ENCODE measurements at places on chromosomes 1 and 21. TPM values are rescaled to one million over a fixed set of nuclear protein-coding genes. Genes with fewer than 3 reads are reported as not detected.

PLA2G2C gene
- not detected for polyA plus RNA-seq

ZFP69 gene
- polyA plus RNA-seq, result 2.5 TPM

- DNase-seq, result no peak
These were observed 118.1 kb upstream of the SGIP1 start for GRCh38 chr1:66415866-66416265.

DNA sequence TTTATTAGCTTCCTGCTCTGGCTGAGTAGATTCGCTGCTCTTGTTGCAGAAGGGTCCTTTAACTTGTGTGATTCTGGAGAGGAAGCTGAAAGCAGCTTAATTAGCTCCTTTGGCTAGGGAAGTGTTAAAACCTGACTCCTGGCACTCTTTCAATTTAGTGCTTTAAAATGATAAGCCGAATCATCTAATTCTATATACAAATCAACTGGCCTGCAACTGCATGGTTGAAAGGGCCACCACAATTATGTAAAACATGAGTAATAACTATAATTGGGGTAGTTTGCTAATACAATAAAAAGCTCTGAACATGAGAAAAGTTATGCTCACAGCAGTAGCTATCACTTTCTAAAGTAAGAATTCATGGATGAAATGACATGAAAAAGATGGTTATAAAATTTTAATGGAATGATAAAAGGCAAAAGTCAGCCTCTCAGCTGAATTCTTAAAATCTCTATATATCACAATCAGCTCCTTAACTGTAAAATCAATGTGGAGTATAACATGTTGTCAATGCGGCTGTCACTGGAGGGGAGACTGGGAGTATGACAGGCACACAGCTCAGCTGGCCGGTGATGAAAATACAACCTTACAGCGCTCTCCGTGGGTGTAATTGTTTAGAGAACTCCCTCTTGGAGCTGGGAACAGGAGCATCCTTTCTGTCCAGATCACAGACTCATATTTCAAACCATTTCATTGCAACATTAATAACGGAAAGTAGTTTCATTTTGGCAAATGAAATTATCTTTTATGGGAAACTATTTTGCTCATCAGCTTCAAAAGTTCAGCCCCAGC, 324.4 kb downstream of the KCTD3 start:
- DNase-seq, result no peak

DNA sequence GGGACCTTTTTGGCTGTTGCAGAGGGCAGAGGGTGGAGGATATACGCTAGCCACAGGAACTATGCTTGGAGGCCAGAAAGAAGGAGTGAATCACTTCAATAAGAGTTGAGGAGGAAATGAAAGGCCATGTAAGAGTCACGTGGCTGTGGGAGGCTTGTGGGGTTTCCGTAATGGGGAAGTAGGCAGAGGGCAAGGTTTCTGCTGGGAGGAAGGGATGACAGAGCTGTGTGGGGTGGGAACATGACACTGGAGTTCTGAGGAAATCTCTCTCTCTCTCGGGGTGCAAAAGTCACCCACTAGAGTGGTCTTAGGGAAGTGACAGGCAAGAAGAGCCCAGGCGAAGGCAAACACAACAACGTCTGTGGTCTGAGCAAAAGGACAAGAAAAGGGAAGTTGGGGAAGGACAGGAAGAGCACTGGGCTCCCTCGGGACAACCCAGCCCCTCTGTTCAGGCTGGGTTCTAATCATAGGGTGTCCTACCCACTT, 3.9 kb upstream of the CD1C start:
- DNase-seq, result peak; percentile 74

KRTAP7-1 gene
- not detected for polyA plus RNA-seq

- no peak for DNase-seq
These were observed 41.9 kb downstream of the NEK2 start for GRCh38 chr1:211633524-211633846.

PYGO2 gene
- polyA plus RNA-seq, result 13.6 TPM

C1orf94 gene
- not detected for polyA plus RNA-seq

- DNase-seq, result no peak
These were observed 36.8 kb downstream of the MAB21L3 start for GRCh38 chr1:116147972-116148371.

GRCh38 chr1:216626394-216627067, 96.7 kb downstream of the ESRRG start:
- DNase-seq, result no peak

GRCh38 chr1:94532077-94532476, 9.5 kb downstream of the F3 start:
- DNase-seq, result no peak

DNA sequence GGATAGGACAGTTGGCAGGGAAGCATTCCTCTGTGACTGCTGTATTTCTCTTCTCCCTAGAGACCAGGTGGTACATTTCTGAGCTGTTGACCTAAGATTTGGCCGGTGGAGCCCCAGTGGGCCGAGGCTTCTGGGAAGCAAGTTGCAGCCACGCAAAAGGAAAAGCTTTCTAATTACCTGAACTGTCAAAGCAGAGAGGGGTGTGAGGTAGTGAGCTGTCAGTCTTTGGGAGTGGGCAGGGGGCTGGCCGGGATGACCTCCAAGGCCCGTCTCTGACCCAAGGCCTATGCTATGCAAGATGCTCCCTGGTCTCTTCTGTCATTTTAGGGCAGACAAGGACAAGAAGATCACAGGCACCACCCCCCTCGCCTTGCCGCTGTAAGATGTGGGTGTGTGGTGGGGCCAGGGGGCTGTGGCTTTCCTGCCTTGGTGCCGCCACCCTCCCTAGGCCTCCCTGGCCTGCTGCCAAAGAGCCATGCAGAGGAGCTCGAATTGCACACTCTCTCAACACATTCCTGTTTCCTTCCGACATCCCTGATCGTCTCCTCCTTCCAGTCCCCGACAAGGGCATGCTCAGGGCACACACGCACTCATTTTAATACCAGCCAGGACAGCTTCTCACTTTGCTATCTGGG, 7.7 kb downstream of the PADI1 start:
- no peak for DNase-seq

DNA sequence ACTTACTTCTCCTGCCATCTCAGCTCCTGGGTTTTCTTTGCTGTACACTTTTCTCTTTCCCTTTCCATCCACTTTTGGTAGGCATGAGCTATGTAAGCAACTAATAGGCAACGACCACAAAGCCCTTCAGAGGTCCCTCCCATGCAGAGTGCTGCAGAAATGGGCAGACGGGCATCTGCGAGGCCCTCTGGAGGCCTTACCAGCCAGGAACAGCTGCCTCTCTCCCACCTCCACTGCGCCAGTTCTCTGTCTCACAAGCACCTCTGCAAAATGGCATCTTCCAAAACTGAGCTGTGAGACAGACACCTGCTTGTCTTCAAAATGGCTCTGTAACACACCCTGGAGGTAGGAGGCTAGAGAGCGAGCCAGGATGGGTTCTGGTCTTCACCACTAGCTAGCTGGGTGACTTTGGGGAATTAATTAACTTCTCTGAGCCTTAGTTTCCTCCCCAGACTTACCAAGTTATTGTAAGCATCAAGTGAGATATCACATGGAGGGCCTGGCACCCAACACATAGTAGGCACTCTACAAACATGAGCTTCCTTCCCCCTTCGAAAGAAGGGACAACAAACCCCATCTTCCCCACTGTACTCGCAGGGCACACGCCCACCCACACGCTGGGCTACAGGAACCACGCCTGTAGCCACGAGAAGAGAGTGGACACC, 62.0 kb downstream of the BCAR3 start:
- no peak for DNase-seq

PGLYRP3 gene
- polyA plus RNA-seq, result 0.16 TPM

DNA sequence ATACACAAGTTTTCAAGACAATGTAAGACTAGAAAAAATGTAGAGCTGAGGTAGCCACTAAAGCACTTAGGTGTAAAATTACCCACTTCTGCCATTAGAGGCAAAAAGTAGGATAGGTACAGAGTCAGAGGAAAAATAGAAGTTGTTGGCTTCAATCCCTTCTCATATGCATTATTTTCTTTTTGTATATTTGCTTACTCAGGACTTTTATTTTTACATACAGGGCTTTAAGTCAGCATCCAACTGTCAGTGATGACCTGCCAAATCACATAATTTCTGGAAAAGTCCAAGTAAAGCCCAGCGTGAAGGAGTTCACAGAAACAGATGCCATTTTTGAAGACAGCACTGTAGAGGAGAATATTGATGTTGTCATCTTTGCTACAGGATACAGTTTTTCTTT, 211.0 kb upstream of the POGK start:
- DNase-seq, result no peak

CLCA4 gene
- polyA plus RNA-seq, result 854 TPM

C4BPA gene
- polyA plus RNA-seq, result 1.2 TPM

C1orf35 gene
- polyA plus RNA-seq, result 8.8 TPM

DNA sequence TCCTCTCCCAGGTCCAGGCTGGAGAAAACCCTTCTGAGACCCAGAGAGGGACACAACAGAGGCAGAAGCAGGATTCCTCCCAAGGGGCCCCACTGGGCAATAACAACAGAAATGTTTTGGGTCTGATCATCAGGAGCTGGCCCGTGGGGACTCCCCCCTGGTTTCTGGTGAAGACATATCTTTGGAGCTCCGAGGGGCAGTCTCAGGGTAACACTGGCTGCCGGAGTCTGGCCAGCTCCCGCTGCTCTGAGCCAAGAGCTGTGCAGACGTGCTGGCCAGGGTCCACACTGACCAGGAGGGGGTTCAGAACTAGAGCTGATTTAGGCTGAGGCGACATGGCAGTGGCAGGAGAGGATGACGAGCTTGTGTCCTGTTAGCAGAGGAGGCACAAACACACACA, 13.1 kb downstream of the ECE1 start:
- DNase-seq, result peak; percentile 66

DNA sequence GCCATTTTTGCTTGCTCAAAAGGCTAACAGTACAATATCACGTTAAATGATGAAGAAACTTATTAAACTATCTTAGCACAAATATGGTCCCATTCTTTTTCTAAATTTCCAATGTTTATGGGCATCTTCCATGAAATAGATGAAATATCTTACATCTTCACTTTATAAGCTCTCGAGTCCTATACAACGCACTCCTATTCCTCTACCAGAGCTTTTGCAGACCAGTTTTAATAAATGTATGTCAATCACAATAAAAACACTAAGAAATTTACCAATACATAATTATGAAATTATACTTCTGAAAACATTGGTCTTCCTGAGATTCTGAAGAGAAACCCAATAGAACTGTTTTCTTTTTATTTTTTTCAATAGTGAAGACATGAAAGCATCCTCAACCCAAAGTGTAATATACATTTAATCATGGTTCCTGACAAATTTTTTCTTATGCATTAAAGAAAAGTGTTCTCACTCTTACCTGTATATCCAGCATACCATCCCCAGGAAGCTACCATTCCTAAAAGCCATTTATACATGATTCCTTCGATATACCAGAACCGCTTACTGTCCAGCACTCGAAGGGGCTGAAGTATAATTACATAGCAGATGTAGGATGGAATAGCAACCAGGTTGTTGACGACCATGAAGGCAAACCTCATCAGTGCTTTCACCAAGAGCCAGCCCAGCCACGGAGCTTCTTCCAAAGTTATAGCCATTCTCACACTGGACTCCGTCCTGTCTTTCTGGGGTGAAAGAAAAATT, 1.8 kb downstream of the LPGAT1 start:
- no peak for DNase-seq

- peak; percentile 85 for DNase-seq
These were observed at the start of gene RAB7B for GRCh38 chr1:206002871-206003801. Gene RAB7B (minus strand): TSS chr1:206003395. CDS start chr1:205994135, 9,260 bp downstream.

GJA9 gene
- 0.50 TPM for polyA plus RNA-seq

DNA sequence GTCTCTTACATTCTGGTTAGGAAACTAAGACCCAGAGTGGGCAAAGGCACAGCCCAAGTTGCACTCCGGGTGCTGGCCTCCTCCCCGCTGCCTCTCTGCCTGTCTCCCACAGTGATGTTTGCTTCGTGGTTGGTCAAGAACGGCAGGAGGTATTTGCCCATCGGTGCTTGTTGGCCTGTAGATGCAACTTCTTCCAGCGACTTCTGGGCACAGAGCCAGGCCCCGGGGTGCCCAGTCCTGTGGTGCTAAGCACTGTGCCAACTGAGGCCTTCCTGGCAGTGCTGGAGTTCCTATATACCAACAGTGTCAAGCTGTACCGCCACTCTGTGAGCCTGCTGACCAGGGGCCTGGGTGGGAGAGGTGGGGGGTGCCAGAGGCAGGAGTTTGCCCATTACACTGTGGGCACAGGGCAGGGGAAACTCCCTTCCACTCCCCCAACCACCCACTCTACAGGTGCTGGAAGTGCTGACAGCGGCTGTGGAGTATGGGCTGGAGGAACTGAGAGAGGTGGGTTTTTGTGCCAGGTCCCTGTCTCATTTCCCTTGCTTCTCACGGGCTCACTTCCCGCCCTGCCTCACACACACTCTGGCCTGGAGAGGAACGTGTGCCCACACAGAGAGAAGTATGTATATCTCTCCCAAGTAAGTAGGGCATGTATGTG, 1.9 kb downstream of the BTBD19 start:
- DNase-seq, result peak; percentile 84

OLIG2 gene
- polyA plus RNA-seq, result not detected

DNA sequence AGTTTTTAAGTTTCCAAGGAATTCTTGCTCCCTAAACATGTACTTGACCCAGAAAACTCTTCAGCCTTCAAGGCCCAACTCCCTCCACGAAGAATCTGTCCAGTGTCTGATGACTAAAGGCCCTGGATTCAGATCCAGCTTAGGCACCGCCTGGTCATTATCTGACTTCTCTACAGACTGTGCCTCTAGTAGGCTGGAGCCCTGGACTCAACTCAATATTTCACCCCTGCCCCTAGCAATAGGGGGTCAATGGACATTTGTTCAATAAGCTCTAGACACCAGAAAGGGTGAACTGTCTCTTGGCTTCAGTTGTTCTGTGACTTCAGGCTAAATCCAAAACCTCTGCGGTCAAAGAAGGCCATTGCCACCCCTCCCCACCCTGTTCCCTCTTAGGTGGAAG, 34.5 kb downstream of the NUAK2 start:
- no peak for DNase-seq

- DNase-seq, result no peak
These were observed 102.8 kb upstream of the SOD1 start for GRCh38 chr21:31556662-31557061.

DNA sequence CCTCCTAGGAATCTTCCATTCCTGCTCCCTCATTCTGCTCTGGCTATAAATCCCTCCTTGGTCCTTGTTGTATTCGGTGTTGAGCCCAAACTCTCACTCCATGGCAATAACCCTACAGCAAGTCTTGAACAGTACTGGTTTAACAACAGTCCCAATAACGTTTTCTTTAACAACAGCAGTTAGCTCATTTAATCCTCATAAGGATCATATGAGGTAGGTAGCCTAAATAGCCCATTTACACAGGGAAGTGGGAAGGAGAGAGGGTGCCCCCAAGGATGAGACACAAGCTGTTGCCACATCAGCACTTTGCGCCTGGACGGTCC, 444 bp upstream of the AGTRAP start:
- no peak for DNase-seq

FCRL4 gene
- not detected for polyA plus RNA-seq

- DNase-seq, result no peak
These were observed 171.6 kb downstream of the S1PR1 start for GRCh38 chr1:101408212-101409042.

GRCh38 chr1:56360021-56360420, 219.3 kb downstream of the PLPP3 start:
- no peak for DNase-seq

- no peak for DNase-seq
These were observed 9.5 kb downstream of the CD84 start for GRCh38 chr1:160569806-160570205.

Data from sigmoid colon (tissue), 7 donors.